ENCODE measurements at places on chromosomes 2 and 18.

DNA sequence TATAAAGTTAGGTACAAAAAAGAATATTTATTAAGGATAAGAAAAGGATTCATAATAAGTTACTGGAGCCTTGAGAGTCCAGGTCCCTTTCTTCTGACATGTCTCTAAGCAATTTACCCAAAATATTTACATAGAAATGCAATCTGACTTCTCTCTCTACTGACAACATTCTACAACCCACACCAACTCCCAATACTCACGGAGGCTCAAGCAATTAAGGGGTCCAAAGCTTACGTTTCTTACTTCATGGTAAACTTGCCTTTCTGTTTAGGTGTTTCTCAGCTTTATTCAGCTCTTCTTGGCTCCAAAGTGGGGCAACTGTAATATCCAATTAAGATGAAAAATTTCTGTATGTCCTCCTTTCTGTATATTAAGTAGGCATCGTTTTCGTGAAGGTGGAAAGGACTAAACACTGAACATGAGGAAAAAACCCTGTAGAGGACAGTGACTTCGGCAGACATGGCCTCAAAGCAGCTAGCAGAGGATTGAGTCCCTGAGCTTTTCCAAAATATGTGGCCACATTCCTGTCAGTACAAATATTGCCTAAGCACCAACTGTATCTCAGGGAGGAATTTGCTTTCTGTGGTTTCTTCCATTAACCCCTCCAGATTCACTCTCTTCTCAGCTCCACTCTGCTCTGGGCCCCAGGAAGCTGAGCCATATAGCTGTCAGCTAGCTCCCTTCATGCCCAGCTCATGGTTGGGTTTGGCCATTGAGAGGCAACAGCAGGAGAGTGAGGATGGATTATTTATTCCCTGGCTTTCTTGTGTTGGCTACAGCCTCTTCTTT lies 67.9 kb upstream of the GLS start:
- DNase-seq: no peak

- DNase-seq: no peak
These were observed 709 bp downstream of the UGP2 start for GRCh38 chr2:63842149-63843061.

GRCh38 chr2:30862054-30862651 lies 54.9 kb upstream of the CAPN13 start:
- no peak for DNase-seq

GRCh38 chr2:41791523-41791922 lies 256.3 kb upstream of the PKDCC start:
- no peak for DNase-seq

GRCh38 chr2:118094503-118094902 lies 6.2 kb downstream of the INSIG2 start:
- DNase-seq: no peak

- no peak for DNase-seq
These were observed 27.3 kb downstream of the SFXN5 start for GRCh38 chr2:73043929-73044832.

GRCh38 chr2:33333433-33333832 lies 143.0 kb upstream of the RASGRP3 start:
- no peak for DNase-seq

- no peak for DNase-seq
These were observed 30.0 kb downstream of the ZNF638 start for GRCh38 chr2:71361631-71362030.

DNA sequence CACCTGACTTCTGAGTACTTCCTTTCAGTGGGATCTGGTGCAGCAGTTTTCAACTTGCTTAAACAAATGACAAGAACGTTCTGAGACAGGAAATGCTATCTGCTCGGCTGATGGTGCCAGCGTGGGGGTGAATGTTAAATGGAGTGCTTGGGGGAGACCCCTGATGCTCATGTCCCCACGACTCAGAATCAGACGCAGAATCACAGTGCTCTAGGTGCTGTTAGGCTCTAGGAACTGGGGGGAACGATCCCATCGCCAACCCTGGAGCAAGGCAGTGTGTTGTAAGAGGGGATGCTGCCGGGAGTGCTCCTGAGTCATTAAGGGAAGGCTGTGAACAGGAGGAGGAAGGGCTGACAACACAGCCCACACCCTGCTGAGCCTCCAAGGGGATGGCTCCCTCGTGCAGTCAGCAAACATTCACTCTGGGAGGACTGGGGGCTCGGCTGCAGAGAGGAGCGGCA lies 34.1 kb upstream of the KCNF1 start:
- DNase-seq: no peak

GRCh38 chr2:113171334-113172075 lies 2.3 kb upstream of the PSD4 start:
- DNase-seq: no peak

DNA sequence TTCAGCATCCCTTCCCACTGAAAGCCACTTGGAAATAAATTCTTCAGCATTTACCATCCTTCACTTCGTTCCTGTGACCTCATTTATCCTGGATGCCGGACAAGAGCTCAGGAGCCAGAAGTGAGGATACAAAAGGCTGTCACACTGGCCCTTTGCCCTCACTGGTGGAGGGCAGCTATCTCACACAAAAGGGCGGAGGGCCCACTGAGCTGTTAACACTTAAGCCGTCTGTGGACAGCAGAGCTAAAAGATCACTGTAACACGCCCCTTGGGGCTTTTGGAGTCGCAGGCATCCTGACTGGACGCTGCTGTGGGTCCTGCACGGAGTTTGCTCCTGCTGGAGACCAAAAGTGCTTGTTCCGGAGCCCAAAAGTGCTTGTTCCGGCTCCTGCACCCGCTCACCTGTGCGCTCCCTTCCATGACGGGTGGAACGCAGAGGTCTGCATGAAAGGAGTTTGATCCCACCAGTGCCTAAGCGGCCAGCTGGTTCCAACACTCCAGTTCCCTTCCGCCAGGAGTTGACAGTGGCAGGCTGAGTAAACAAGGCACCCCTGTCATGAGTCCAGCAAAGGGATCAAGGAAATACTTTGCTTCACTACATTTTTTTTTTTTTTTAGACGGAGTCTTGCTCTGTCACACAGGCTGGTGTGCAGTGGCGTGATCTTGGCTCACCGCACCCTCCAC lies 572.0 kb upstream of the LINC00305 start:
- no peak for DNase-seq
